ENCODE measurements at places on chromosomes 7 and 10. TPM values are rescaled to one million over a fixed set of nuclear protein-coding genes. Genes with fewer than 3 reads are reported as not detected.

The LRRC17 gene
- total RNA-seq: 0.29 TPM

The PPP1R9A gene
- 5.3 TPM for total RNA-seq

The ERVW-1 gene
- total RNA-seq: not detected

- DNase-seq: no peak
Observed at GRCh38 chr10:71243756-71244395, 31.5 kb downstream of the UNC5B start.

- no peak for DNase-seq
Observed at GRCh38 chr10:63252095-63252762, 119.1 kb downstream of the NRBF2 start.

GRCh38 chr7:92076509-92076908, 57.8 kb downstream of the CYP51A1 start:
- DNase-seq: no peak

DNA sequence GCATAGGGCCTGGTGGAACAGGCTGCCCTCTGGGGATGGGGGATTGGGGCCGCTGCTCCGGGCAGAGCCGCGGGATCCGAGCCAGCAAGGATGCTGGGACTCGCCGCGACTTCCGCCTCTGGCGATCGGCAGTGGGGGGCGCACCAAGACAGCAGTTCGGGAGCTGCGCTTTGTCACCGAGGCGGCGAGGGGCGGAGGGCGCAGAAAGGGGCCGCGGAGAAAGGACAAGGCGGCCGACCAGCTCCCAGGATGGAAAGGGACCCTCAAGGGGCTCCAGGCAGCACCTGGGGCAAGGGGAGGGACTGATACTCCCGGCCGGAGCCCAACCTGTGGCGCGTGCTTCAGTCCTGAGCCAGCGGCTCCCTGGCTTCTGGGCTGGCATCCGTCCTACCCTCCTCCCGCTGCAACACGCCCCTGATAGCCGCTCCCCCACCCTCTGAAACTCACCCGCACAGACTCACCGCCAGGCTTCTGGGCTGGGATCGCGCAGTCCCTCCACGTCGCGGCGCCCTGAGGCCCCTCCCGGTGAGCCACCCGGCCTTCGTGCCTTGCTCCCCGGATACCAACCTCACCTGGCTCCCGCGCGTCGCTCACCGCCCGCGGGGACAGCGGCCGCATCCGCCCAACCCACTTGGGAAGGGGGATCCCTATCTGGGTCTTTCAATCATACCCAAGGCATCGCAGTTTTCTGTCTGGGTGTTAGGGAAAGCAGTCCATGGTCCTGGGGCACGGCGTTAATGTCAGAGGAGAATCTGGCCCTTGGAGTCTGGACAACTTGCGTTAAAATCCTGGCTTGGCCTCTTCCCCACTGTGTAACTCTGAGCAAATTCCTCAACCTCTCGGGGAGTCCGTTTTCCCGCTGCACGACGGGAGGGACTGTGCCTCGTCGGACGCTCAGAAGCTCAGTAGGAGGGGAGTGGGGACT, 7.0 kb upstream of the EVX1 start:
- peak; percentile 42 for DNase-seq

GRCh38 chr7:2897023-2897422, 52.9 kb upstream of the GNA12 start:
- DNase-seq: no peak

DNA sequence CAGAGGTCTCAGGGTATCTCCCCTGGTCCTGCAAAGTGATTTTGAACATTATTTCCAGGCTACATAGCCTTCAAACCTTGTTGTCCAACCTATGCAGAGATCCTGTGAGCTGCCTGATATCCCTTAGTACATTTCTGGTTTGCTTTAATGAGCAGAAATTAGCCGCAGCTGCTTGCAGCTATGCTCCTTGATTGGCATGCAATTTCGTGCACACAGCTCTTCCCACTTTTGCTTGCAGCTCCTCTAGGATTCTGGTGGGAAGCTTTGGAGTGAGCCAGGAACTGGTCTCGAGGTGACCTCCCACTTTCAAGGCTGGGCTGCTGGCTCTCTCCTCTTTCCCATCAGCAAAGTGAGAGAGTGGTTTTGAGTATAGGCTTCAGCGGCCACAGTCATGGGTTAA, 45.8 kb downstream of the OAT start:
- no peak for DNase-seq

The ALDH18A1 gene
- total RNA-seq: 4.7 TPM

DNA sequence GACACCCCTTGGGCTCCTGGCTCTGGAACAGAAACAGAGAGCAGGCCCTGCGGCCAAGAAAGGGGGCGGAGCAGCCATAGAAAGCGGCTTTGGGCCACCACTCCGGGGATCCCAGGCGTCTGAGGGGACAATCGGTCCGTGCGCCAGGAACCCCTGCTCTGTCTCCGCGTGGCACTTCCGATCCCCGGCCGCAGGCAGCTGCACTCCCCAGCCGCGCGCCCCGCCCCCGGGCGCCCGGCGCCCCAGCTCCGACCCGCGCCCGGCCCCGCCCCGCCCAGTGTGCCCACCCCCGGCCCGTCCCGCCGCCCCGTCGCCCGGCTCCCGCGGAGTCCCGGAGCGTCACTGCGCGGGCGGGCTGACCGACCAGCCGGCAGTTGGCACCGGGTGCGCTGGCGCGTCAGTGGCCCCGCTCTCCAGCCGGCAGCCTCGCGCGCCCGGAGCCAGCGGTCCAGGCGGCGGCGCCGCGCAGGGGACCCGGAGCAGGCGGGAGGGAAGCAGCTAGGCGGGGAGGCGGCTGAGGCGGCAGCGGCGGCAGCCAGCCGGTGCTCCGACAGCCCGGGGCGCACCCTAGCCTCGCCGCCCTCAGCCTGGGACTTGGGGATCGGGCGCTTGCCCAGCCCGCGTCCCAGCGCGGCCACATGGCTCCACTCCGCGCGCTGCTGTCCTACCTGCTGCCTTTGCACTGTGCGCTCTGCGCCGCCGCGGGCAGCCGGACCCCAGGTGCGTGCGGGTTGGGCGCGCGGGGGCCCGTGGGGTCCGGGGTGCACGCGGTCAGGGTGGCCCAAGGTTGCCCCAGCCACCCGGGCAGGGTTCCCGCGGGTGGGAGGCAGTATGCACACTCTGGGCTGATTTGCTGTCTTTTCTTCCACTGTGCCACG, at the start of gene ADAMTS14:
ADAMTS14 (plus strand) TSS at position 342 of the 878 bp plus-strand sequence; CDS start at position 639, 297 bp downstream.
- no peak for DNase-seq

DNA sequence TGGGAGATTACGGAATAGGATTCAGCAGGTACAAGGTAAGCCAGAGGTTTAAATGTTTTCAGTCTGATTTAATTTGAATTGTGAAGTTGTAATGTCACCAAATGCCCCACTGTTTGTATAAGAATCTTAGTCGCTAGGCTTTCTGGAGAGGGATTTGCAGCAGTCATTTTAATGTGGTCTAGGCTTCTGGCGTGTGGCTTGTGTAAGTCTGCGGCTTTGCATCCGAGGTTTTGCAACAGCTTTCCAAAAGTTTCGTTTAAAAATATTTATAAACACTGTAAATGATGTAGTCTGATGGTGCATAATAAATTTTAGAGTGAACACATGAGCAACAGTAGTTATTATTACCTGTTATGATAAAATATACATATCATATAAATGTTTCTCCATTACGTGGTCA, 26.1 kb upstream of the BHLHA15 start:
- DNase-seq: no peak

DNA sequence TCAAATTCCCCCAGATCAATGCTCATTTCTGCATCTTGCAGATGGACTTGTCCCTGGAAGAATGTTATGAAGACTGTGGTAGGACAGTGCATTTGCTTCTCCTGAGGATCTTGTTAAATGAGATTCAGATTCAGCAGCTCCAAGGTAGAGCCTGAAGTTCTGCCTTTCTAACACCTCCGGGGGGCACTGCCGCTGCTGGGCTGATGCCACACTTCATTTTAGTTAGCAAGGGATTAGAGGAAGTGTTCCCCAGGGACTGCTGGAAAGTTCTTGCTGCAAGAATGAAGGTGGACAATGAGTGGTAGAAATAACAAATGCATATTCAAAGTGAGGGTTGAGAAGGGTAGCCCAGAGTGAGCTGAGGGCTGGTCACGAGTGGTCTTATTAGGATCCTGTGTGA, 434.3 kb upstream of the AKR1E2 start:
- DNase-seq: no peak

GRCh38 chr10:9076066-9076465, 1021.6 kb downstream of the GATA3 start:
- DNase-seq: no peak

DNA sequence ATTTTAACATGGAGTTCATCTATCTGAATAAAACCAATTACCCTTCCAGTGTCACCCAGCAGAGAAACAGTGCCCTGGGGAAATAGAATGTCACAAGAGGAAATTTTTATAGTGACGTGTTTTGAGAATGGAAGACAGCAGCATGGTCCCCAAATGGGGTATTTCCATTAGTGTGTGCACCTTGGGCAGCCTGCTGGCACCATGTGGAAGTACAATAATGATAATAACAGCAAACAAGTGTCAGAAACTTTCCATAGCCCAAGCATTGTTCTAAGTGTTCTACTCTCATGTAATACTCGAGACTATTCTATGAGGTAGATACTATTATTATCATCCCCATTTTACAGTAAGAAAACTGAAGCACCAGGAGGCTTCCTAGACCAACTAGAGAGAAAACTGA, 2.2 kb upstream of the PDE1C start:
- DNase-seq: no peak

The CALN1 gene
- total RNA-seq: 0.49 TPM

- no peak for DNase-seq
Observed at GRCh38 chr10:81838950-81839349, 36.0 kb upstream of the NRG3 start.

The C10orf53 gene
- total RNA-seq: not detected

The MALRD1 gene
- not detected for total RNA-seq

DNA sequence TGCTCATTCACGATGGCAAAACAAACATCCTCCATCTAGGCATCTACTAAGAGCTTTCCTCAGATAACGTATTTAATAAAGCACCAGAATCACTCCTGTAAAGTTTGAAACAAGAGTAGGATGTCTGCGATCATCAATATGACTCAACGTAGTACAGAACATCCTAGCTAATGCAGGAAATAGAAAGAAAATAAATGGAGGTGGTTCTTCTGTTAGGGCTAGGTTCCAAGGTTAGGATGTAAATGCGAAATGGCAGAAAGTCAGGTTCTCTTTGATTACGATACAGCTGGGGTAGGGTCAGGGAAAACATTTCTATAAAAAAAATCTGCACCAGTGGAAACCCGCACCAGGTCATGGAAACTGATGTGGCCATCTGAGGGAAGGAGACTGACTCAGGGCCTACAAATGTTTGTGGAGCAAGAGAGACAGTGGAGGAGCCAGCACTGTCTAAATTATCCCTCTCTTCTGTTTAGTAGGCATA, 29.1 kb downstream of the CCDC6 start:
- DNase-seq: no peak

DNA sequence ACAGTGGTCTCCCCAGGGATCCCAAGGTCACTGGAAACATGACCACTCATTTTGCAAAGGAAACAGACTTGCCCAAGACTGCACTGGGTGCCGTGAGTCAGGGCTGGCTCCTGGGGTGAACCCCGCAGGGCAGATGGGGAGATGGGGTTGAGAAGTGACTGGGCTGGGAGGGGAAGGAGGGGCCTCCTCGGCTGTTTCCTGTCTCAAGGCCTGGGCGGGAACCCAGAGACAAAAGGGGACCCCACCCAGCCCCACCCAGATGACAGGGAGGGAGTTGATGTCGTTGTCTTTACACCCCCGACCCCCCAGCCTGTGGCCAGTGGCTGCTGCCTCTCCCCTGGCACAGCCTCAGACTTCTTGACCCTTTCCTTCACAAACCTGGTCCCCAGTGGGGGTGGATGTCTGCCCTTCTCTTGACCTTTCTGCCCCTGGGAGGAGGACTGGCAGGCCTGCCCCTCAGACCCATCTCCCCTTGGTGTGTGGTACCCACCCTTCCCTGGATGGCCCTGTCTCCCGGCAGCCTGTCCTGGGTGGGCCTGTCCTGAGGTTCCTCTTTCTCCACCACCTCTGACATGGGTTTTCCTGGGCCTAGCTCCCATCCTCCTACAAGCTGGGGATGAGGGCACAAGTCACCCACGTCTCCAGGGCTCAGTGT, 1.4 kb downstream of the MYO1G start:
- DNase-seq: no peak

- DNase-seq: no peak
Observed at GRCh38 chr10:131107970-131108369, 203.6 kb downstream of the TCERG1L start.

The RAPGEF5 gene
- 60.5 TPM for total RNA-seq

- DNase-seq: no peak
Observed at GRCh38 chr10:131277278-131277677, 34.2 kb downstream of the TCERG1L start.

The PDE6C gene
- not detected for total RNA-seq

The CUZD1 gene
- 0.97 TPM for total RNA-seq

The PAPOLB gene
- not detected for total RNA-seq

The EPHA1 gene
- 5.6 TPM for total RNA-seq

GRCh38 chr7:25886387-25887240, 265.4 kb upstream of the NFE2L3 start:
- DNase-seq: no peak

DNA sequence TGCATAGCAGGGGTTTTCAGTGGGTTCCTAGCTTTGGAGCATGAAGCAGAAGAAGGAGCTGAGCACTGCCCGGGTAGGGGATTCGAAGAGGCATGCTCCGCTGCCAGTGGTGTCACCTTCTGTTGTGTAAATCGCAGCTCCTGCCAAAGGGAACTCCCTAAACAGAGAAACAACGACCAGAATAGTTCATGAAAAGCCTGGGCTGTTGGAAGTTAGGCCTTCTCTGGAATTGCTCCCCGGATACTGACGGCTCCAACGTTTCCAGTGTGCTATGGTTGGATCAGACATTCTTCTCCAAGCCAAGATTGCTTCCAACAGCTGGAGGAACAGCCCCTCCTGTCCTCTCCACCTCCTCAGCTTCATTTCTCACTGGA, 546.0 kb upstream of the FZD8 start:
- DNase-seq: no peak

DNA sequence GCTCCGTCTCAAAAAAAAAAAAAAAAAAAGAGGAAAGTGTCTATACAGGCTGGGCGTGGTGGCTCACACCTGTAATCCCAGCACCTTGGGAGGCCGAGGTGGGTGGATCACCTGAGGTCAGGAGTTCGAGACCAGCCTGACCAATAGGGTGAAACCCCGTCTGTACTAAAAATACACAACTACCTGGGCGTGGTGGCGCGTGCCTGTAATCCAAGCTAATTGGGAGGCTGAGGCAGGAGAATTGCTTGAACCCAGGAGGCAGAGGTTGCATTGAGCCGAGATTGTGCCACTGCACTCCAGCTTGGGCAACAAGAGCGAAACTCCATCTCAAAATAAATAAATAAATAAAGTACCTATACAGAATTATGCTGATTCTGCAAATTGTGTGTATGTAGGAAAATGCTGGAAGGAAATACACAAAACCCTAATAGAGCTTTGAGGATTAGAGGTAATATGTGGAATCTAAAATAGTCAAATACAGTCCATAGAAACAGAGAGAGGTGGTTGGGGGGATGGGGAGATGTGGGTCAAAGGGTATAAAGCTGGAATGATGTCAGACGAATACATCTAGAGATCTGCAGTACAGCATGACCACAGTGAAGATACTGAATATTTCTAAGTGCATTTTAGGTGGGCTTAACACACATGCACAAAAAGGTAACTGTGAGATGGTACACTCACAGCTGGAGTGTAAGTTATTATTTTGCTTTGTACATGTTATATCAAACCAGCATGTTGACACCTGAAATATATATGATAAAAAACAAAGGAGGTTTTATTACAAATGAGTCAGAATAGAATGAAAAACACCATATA, 174.5 kb upstream of the KLF14 start:
- no peak for DNase-seq

All from uterus (tissue), 4 donors.